Uterine smooth muscle cell (primary cell): ENCODE measurements at places on chromosomes 1 and 21. TPM values are rescaled to one million over a fixed set of nuclear protein-coding genes. Genes with fewer than 3 reads are reported as not detected.

Gene B3GALT5
- total RNA-seq: 0.33 and 1.1 TPM in 2 replicates

Gene AGO4
- 16.1 and 19.3 TPM in 2 replicates for total RNA-seq

Gene IGFN1
- total RNA-seq: 4.6 and 12.9 TPM in 2 replicates

Gene F13B
- total RNA-seq: not detected in 2 replicates

Gene PMVK
- 6.9 and 9.6 TPM in 2 replicates for total RNA-seq

Gene OR2L13
- not detected in 2 replicates for total RNA-seq

Gene MROH7
- total RNA-seq: 0.11 and 0.12 TPM in 2 replicates

Gene SPRR2E
- total RNA-seq: not detected in 2 replicates

Gene SYCP1
- total RNA-seq: not detected in 2 replicates

Gene PLPPR4
- total RNA-seq: 0.22 and 0.25 TPM in 2 replicates

Gene FAM177B
- total RNA-seq: not detected in 2 replicates

Gene KRTAP8-1
- not detected in 2 replicates for total RNA-seq

Gene TEKT2
- 0.11 and 0.12 TPM in 2 replicates for total RNA-seq

Gene MYOM3
- under 0.01 TPM in 1 of 2 replicates, not detected in the other for total RNA-seq

Gene SH3D21
- 3.1 and 6.2 TPM in 2 replicates for total RNA-seq

Gene LRIF1
- 14.8 and 16.4 TPM in 2 replicates for total RNA-seq

Gene COL11A1
- 121 and 214 TPM in 2 replicates for total RNA-seq

Gene OR2T3
- total RNA-seq: not detected in 2 replicates

Gene SPTA1
- total RNA-seq: not detected in 2 replicates

Gene RASAL2
- 21.6 and 26.6 TPM in 2 replicates for total RNA-seq

Gene NR1I3
- total RNA-seq: not detected in 2 replicates

Gene HPCA
- total RNA-seq: not detected in 2 replicates

Gene UTP25
- 10.2 and 15.7 TPM in 2 replicates for total RNA-seq

Gene MANEAL
- total RNA-seq: 0.44 and 0.50 TPM in 2 replicates

Gene BACH1
- 87.1 and 111 TPM in 2 replicates for total RNA-seq

Gene RNF186
- total RNA-seq: 0.12 TPM in 1 of 2 replicates, not detected in the other

Gene C21orf58
- 4.5 and 11.5 TPM in 2 replicates for total RNA-seq

Gene TOMM20
- 94.8 and 102 TPM in 2 replicates for total RNA-seq

Gene FCRLB
- total RNA-seq: 9.0 and 16.6 TPM in 2 replicates

Gene DYRK3
- total RNA-seq: 62.2 and 84.9 TPM in 2 replicates

Gene ASAP3
- 23.6 and 50.6 TPM in 2 replicates for total RNA-seq

Gene NPHS2
- total RNA-seq: not detected in 2 replicates

Gene SPATA17
- total RNA-seq: 0.33 and 0.50 TPM in 2 replicates

Gene MTFR1L
- total RNA-seq: 32.1 and 34.2 TPM in 2 replicates

Gene GLIS1
- 0.22 and 0.50 TPM in 2 replicates for total RNA-seq

Gene IL19
- total RNA-seq: not detected in 2 replicates

Gene S100A3
- 2.2 and 3.3 TPM in 2 replicates for total RNA-seq

Gene LHX4
- under 0.01 and 0.12 TPM in 2 replicates for total RNA-seq

Gene KRTAP7-1
- total RNA-seq: not detected in 2 replicates

Gene ATP1A2
- 0.37 TPM in 1 of 2 replicates, not detected in the other for total RNA-seq

Gene PRKCZ
- 8.2 and 14.0 TPM in 2 replicates for total RNA-seq

Gene MTF2
- total RNA-seq: 15.6 and 20.0 TPM in 2 replicates

Gene SDHB
- 151 and 159 TPM in 2 replicates for total RNA-seq

Gene GIPC2
- 0.11 and 0.12 TPM in 2 replicates for total RNA-seq

Gene ZNF683
- not detected in 2 replicates for total RNA-seq

Gene KCNJ9
- total RNA-seq: not detected in 2 replicates

Gene VASH2
- total RNA-seq: 0.11 and 0.37 TPM in 2 replicates

Gene DIP2A
- 27.6 and 28.1 TPM in 2 replicates for total RNA-seq
